Stimulated activated CD8-positive, alpha-beta memory T cell treated with anti-CD3 and anti-CD28 coated beads, Interleukin-2, amount 100 ng/mL, for 1 hour (primary cell): ENCODE measurements at places on chromosomes 11 and 22.

DNA sequence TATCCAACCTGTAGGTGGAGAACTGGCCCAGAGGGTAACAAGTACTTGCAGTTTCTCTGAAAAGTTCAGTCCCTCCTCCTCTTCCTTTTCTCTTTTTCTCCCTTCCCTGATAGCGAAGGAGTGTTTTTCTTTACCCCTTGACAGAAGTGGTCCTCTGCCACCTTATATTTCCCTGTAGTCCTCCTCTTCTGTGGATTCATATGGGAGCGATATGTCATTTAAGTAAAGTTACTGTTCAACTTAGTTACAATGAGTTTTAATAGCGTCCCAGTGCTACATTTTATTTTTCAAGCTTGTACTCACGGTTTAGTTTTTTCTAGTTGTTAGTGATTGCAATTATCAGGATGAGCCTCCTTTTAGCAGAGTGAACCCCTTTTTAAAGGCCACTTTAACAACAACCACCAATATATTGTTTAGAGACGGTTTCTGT lies 1.4 kb downstream of the PCF11 start:
- no peak for DNase-seq

GRCh38 chr11:117823294-117823945 lies 1.1 kb downstream of the FXYD2 start:
- DNase-seq = no peak

DNA sequence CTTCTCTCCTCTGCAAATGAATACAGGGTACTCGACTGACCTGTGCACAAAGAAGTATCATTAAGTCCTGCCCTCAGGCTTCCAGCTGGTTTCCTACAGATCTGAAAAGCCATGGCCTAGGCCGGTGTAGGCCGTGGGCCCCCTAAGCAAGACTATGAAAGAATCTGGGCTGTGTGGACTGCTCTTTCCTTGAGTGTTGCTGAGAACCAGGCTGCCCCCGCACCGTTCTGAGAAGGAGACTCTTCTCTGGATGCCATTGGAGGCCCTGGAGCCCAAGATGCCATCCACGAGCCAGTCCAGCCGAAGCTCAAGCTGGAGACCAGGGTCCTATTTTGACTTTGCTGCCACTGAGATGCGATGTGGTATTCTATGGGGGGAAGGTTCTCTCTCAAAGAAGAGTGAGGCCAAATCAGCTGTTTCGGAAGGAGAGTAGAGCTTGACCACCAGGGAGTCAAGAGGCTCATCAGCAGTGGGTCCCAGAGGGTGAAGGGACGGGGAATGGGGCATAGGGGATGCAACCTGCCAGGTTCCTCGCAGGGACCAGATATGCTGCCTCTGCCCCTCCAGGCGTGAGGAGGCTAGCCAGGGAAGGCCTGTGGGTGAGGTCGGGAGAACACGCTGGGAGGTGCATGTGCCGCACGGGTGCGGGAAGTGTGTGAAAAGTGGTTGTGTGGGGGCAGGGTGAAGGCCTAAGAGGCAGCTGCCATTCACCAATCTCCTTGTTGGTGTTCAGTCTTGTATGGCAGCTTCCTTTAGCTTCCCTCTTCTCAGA lies 96.4 kb upstream of the B3GAT1 start:
- no peak for DNase-seq

DNA sequence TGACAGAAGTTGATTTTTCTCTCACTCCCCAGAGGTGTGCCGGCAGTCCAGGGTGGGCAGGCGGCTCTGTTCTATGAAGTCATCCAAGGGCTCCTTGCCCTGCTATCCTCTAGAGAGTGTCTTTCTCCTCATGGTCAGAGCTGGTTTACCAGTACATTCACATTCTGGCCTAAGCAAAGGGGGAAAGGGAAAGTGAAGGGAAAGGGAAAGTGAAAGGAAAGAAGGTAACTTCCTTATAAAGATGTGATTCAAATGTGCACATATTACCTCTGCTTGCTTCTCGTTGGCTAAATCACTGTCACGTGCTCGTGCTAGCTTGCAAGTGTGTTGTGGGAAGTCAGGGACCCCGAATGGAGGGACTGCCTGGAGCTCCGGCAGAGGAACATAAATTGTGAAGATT lies 2.9 kb upstream of the HTATIP2 start:
- no peak for DNase-seq

- no peak for DNase-seq
Measured at GRCh38 chr22:43720716-43721115, 91.4 kb downstream of the EFCAB6 start.

- no peak for DNase-seq
Measured at GRCh38 chr22:17167486-17167885, 8.4 kb upstream of the HDHD5 start.

DNA sequence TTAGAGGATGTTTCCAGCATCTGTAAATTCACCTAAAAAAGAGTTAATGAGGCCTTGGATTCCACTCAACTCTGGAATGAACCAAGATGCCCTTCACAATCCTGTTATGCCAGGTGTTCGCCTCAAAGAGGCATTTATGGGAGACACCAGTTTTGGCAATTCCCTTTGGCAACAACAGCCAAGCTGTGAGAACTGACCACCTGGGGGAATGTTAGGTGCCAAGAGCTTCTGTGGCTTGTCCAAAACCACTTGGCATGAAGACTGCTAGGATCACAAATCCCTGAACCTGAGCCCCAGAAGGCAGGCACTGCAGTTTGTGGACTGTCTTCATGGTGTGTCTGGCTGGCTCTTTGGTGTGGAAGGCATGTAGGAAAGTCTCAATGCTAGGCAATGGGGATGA lies 164.4 kb upstream of the BDNF start:
- no peak for DNase-seq

DNA sequence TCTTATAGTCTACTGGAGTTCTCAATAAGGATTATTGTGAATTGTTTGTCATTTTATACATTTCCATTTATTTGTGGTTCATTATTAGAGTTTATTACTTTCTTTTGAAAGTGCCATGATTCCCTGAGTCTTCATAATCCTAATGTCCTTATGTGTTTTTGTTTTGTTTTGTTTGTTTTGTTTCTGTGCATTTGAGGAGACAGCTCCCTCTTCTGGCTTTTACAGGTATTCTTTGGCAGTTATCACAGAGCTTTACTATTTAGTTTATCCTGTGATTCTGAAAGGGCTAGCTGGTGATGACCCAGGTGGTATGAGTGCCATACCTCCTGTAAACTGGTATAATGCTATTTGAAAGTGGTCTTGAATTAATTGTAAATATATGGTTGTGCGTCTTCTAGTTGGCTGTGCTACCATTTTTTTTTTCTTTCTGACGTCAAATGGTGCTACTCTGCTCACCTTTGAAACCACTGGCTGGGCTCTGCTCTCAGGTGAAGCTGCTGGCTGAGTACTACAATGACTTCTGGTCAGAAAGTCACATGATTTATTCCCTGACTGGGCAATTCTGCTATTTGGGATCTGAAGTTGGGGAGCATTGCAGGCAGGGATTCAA lies 751.2 kb downstream of the JRKL start:
- DNase-seq = no peak

DNA sequence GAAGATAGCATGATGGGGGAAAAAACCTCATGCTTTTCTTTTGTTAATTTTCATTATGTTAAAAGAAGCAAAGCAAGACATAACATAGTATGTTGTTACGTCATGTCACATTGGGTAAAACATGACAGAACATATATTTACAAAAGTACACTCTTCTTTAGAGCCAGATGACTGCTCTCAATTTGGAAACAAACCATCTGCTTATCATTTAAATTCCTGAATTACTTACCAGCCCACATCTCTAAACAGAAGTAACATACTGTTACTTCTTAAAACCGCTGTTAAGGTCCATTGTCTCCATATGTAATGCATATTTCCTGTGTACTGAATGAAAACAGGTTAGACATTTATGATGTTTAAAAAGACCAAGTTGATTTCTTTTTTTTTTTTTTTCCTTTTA lies 100.0 kb downstream of the TMEM135 start:
- DNase-seq = no peak
